ENCODE measurements at places on chromosomes 3 and 15. TPM values are rescaled to one million over a fixed set of nuclear protein-coding genes. Genes with fewer than 3 reads are reported as not detected.

Gene SNX4
- 23.8 TPM for total RNA-seq

Gene STRIT1
- not detected for total RNA-seq

Gene SCG3
- not detected for total RNA-seq

Gene MED12L
- total RNA-seq = 0.09 TPM

Gene CACNA2D3
- total RNA-seq = not detected

Gene CCDC13
- 0.95 TPM for total RNA-seq

Gene ADIPOQ
- not detected for total RNA-seq

Gene CHST2
- total RNA-seq = 5.5 TPM

Gene UBAP1L
- 0.95 TPM for total RNA-seq

Gene TPRG1
- total RNA-seq = 0.32 TPM

Gene AQR
- 14.3 TPM for total RNA-seq

Gene FAM81A
- under 0.01 TPM for total RNA-seq

Gene GAP43
- total RNA-seq = 6.1 TPM

Gene GRK7
- not detected for total RNA-seq

Gene GNAT1
- not detected for total RNA-seq

Gene ZBED2
- total RNA-seq = under 0.01 TPM

Gene CADM2
- 1.6 TPM for total RNA-seq

Gene AGBL1
- not detected for total RNA-seq

Gene SPCS1
- 33.9 TPM for total RNA-seq

Gene PRKAR2A
- total RNA-seq = 19.2 TPM

Gene C15orf40
- 32.6 TPM for total RNA-seq

Gene MRPS11
- total RNA-seq = 38.1 TPM

Gene SERINC4
- not detected for total RNA-seq

Gene SUSD5
- total RNA-seq = 5.7 TPM

Gene BFSP2
- total RNA-seq = not detected

Gene TMEM40
- not detected for total RNA-seq

Gene EPHA6
- 0.26 TPM for total RNA-seq

Data from bronchial smooth muscle cell (primary cell).